Skeletal muscle cell (primary cell): ENCODE measurements at places on chromosomes 3 and 15.
A peak's percentile ranks its signal among the peaks of the same experiment; 100 is the strongest.

DNA sequence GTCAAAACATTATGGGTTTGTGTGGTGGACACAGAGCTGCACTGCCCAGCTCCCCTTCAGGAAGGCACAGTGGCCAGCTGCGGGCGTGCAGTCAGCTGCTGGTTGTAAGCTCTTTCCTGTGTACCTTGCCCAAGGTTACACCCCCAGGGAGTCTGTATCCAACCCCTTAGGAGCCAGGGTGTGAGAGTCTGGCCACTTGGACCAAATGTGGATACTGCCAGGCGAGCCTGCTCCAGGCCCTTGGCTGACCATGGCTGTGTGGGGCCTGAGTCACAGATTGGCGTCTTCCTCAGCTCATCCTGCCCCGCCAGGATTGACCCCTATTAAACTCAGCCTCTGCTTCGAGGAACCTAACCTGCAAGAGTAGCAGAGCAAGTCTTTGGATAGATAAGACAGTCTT lies 56.9 kb downstream of the ABHD5 start:
- DNase-seq = no peak

DNA sequence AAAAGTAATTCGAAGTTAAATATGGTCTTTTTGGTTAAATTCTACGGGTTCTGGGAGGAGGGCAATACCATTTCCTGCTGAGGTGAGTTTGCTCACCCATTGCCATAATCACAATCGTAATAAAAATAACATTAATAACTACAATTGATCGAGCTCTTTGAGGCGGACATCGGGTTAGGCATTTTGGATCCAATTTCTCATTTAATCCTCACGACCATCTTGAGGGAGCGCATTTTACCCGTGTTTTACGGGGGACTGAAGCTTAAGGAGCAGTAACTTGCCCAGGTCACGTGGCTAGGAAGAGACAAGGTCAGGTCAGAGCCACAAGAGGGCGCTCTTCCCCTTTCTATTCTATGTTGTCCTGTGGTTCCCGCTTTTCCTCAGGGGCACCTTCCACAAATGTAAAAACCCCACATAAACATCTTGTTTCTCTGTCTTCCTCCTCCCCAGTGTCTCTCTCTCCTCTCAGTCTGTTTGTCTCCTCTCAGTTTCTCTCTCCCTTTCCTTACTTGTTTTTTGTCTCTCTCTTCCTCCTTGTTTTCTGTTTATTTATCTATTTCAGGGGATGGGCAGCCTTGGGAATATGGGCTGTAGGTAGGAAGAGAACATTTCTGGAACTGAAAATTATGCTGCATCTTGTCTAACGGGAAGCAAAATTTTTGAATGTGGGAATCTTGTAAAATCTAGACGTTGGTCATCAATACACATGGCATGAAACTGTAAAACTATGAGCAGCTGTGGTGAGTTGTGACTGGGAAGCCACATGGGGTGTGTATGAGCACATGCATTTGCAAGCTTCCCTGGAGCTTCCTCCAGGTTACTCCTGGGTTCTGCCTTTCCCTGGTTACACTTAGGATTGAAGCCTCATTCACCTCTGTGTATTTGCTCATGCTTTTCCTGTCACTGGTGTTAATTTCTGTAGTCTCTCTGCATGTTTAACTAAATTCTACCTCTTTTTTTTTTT lies 71.0 kb downstream of the SQOR start:
- peak; percentile 42 for DNase-seq

- no peak for DNase-seq
These were observed 20.7 kb downstream of the CLDN1 start for GRCh38 chr3:190301591-190301990.

DNA sequence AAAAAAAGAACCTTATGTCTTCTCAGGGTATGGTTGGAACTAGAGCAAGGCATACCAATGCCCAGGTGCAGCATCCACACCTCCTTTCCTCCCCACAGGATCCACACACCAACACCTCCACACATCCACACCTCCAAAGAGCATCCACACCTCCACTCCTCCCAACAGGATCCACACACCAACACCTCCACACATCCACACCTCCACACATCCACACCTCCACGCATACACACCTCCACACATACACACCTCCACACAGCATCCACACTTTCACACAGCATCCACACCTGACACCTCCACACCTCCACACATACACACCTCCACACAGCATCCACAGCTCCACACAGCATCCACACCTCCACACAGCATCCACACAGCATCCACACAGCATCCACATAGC lies 5.3 kb downstream of the MESP1 start:
- DNase-seq = no peak

DNA sequence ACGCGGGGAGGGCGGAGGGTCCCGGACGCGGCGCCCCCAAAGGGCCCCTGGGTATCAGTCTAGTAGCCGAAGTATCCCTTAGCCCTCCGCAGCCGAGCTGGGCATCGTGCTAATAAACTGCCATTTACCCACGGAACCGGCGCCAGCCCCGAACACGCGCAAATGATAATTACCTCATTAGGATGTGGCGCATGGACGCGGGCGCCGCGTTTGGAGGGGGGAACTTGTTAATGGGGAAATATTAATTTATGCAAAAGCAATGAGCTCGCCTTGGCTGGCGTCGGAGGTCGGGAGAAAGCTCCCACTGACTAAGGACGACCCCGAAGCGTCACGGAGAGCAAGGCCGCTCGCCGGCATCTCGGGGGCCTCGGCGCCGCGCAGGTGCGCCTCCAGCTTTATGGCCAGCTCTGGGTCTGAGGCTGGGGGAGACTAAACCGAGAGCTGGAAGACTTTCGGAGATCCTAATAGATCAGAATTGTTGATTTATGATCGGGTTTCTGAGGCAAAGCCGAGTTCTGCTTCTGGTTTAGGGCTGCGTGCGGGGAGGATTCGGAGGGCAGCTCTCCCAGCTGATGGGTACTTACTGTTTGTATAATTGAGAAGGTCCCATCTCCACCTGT lies 474 bp upstream of the FEZF2 start:
- no peak for DNase-seq

DNA sequence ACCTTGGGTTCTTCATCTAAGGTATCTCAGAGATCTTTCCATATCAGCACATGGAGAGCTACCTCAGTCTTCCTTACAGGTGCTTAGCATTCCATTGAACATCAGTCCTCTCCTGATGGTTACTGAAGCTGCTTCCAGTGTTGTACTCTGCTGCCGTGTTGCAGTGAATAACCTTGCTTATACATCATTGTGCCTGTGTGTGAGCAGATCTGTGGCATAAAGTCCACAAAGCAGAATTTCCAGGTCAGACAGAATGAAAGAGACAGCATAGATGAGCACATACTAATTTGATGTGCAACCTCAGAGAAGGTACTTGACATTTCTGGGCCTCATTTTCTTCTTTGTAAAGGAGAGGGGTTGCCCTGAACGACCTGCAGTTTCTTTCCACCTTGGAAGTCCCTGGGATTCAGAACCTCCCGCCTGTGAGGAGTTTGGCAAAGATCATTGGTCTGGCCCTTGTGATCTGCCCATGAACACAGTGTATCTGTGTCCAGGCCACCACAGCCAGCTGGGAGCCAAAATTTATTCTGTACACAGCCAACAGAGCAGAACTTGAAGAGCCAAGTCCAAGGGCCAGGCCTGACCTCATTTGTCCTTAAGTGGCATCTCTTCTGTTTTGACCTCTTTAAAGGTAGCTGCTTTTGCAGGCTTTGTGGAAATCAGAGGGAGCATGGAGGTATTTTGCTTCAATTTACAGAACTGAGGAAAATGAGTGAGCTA lies 57.2 kb upstream of the SLC7A14 start:
- DNase-seq = no peak

GRCh38 chr15:99371180-99372103 lies 120.2 kb downstream of the LRRC28 start:
- DNase-seq = no peak

- no peak for DNase-seq
These were observed 19.7 kb downstream of the FAN1 start for GRCh38 chr15:30923429-30923828.

- DNase-seq = no peak
These were observed 3.7 kb downstream of the ZNF621 start for GRCh38 chr3:40528426-40528825.

DNA sequence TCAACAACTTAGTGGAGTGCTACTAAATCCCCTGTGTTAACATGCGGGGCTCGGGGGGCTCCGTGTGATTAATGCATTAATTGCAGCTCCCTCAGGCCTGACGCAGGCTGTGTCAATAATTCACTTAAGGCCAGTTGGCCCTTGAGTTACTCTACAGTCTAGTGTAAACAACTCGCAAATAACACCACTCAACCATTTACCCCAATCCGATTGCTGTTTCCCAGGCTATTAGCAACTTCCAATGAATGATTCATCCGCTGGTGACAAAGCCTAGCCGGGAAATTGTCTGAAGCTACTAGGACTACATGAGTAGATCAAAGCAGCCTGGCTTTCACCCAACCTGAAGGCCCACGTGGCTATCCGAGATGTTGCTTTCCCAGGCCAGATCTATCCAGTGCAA lies 121.3 kb upstream of the SOX14 start:
- no peak for DNase-seq

DNA sequence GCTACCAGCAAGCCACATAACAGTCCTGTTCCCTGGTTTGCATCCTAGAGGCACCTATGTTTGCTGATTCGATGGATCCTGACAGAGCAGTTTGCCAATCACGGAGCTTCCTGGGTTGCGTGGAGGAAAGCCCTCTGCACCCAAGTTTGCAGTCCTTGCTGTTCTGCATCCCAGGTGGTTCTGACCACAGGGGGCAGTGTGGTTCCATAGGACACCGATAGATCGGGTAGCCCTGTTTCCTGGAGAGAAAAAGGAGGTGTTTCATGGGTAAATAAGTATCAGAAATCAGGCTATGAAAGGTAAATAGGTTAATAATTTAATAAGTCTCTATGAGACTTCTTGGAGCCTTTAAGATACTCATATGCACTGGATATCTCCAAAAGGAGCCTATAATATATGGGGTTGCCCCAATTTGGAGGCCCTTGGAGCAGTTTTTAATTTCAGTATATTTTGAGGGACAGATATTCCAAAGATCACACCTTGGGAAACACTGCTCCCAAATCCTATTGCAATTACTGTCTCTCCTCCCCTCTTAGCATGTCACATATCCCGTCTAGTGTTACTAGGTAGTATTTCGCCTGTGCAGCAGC lies 194.6 kb upstream of the TPM1 start:
- DNase-seq = no peak

- DNase-seq = no peak
These were observed 61.2 kb upstream of the NEO1 start for GRCh38 chr15:72991026-72991425.

DNA sequence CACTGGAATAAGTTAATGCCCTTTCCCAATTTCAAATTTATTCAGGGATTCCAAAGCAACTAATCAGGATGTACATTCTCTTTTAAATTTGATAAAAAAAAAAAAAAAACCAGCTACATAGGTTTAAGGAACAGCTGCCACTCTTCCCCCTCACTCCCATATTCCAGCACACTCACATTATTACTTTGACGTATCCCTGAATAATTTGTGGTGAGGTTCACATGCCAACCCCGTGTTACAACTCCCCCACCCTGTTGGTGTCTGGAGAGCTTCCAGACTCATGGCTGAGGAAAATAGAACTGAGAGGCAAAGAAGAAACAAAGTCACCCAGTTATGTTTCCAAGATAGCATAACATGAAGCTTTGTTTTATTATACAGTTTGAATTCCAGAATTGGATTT lies 300.5 kb upstream of the MME start:
- peak; percentile 85 for DNase-seq

GRCh38 chr3:192566706-192567290 lies 160.5 kb downstream of the FGF12 start:
- DNase-seq = peak; percentile 65

DNA sequence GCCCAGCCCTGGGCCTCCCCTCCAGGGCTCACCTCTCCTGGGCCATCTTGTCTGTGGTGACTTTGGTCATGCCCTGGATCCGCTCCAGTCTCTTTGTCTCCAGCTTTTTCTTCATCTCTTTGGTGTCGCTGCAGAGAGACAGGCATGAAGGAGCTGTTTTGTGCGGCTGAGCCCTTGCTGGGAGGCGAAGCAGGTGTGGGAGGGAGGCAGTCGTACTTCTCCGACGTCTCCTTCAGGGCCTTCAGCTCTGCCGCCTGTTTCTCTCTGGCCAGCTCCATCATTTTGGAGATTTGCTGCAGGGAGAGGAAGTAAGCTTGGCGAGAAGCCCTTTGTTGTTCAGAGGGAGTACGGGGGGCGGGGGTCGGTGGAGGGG lies 7.7 kb upstream of the ANKRD63 start:
- DNase-seq = no peak

GRCh38 chr3:57729334-57730045 lies 26.6 kb upstream of the SLMAP start:
- DNase-seq = no peak

GRCh38 chr15:48630245-48630644 lies 15.3 kb downstream of the FBN1 start:
- no peak for DNase-seq

DNA sequence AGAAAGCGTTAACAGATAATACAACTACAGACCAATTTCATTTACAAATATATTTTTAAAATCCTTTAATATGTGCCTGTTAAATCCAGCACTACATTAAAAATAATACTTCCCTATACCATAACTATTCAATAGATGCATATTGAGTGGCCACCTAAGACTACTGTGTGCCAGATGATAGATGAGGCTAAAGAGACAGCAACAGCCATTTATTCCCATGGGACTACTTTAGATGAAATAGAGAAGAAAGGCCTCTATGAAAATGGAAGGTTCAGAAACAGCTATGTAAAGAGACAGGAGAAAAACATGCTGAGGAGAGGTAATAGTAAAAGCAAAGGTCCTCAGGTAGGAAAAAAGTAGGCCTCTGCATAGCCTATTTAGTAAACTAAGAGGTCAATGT lies 358.1 kb downstream of the ULK4 start:
- DNase-seq = no peak

DNA sequence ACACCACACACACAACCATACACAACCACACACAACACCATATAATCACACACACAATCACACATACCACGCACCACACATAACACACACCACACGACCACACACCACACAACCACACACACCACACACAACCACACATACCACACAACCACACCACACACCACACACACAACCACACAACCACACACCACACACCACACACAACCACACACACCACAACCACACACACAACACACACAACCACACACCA lies 24.2 kb downstream of the CPN2 start:
- no peak for DNase-seq

DNA sequence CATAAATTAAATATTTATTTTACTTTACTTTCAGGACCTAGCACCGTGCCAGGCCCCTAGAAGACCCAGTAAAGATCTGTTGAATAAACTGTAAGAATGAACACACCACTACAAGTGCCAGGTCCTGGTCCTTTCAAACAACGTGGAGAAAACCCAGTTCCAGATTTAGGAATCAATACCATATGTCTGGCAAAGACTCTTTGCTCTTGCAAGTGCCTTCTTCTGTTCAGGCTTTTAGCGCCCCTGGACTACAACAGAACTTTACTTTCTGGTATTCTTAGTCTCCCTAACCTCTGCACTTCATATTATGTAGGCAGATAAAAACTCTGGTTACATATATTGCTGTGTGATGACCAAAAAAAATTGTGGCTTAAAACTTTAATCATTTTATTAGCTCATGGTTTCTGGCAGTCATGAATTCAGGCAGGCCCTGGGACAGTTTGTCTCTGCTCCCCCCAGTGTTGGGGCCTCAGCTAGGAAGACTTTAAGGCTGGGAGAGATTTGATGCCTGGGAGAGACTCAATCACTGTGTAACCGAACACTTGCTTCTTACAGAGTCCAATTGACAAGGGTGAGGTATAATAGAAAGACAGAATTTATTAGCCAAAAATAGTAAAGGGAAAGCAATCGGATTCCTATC lies 2.9 kb upstream of the PSMA4 start:
- no peak for DNase-seq

- no peak for DNase-seq
These were observed 54.3 kb upstream of the SLC24A5 start for GRCh38 chr15:48066456-48066855.
